ENCODE measurements at places on chromosomes 6 and 20.
A peak's percentile ranks its signal among the peaks of the same experiment; 100 is the strongest.

DNA sequence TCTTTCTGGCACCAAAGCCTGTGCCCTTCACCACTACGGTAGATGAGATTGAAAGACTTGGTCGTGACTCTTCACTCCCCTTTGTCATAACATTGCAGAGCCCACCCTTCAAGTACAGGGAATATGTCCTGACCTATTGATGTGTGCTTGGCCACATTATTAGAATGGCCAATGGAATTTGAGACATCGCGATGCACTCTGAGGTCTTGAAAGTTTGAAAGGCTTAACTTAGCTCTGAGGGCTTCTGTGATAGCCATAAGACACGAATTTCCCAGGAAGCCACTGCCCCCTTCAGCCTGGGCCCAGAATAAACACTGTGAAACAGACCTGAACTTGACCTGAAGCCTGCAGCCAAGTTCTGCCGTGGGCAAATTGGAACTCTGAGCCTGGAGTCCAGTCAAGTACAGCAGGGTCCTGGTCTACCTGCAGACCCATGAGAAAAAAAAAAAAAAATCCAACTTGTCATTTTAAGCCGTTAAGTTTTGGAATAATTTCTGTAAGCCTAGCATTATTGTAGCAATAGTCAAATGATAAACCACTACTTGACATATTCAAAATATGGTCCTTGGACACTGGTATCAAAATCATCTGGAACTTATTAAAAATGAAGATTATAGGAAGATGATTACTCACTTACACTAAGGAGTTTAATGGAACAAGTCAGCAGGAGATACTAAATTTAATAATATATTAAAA is 36.9 kb upstream of the TRAF3IP2 start:
- no peak overlapping the region for H3K27ac ChIP-seq
- no peaks in the 10 kb centered on the region for H3K4me1 ChIP-seq
- no peaks in the 10 kb centered on the region for H3K36me3 ChIP-seq

DNA sequence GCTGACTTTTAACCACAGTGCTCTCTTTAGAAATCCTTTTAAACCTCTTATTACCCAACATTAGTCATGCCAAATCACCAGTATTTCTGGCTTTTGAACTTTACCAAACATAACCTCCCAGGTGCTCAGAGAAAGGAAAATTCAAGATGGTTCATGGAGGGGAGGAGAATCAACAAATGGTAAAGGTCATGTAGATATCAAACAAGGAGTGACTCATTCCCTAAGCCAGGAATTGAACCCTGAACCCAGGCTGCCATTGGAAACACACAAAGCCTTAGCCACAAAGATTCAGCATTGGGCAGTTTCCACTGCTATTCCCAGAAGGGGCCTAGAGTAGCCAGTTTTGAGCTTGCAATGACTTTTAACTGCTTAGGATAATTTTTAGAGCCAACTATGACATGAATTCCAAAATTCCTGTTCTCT is 21.6 kb upstream of the ENTPD6 start:
- H3K4me1 ChIP-seq: peaks cover 13% of the 10 kb centered on the region
- H3K4me3 ChIP-seq: no peak overlapping the region

DNA sequence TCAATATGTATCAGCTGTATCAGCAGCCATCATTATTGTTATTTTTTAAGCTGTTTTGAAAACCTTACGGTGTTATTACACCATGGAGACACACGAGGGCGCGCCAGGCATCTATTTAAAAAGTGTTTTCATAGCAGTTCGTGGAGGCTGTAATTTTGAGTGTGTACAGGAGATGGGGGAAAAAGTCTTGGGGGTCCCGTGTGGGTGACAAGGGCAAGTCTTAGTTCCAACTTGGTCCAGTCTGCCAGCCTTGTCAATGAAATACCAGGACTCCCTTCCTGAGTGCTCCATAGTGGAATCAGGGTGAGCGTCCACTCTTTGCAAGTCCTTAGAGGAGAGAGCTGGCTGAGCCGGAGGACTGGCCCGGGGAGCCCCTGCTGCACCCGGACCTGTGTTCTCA is 43.3 kb downstream of the SLC2A10 start:
- DNase-seq: peak; percentile 61
- no peaks in the 10 kb centered on the region for H3K4me1 ChIP-seq
- H3K36me3 ChIP-seq: no peaks in the 10 kb centered on the region
- no peak overlapping the region for H3K27ac ChIP-seq

GRCh38 chr6:144574796-144575195 is 289.7 kb downstream of the UTRN start:
- no peak overlapping the region for H3K4me3 ChIP-seq
- no peak overlapping the region for H3K27ac ChIP-seq
- no peaks in the 10 kb centered on the region for H3K4me1 ChIP-seq
- no peak for DNase-seq
- no peaks in the 10 kb centered on the region for H3K27me3 ChIP-seq
- H3K36me3 ChIP-seq: peaks cover 5% of the 10 kb centered on the region

- no peaks in the 10 kb centered on the region for H3K27me3 ChIP-seq
- no peaks in the 10 kb centered on the region for H3K36me3 ChIP-seq
- DNase-seq: no peak
- no peaks in the 10 kb centered on the region for H3K4me1 ChIP-seq
- H3K27ac ChIP-seq: no peak overlapping the region
- no peak overlapping the region for H3K4me3 ChIP-seq
Measured at GRCh38 chr6:124008000-124008987, 204.6 kb downstream of the NKAIN2 start.

GRCh38 chr20:51583073-51583472 is 40.6 kb upstream of the NFATC2 start:
- no peak for DNase-seq
- H3K4me3 ChIP-seq: no peak overlapping the region
- no peak overlapping the region for H3K27ac ChIP-seq
- no peaks in the 10 kb centered on the region for H3K4me1 ChIP-seq
- H3K27me3 ChIP-seq: no peaks in the 10 kb centered on the region
- H3K36me3 ChIP-seq: no peaks in the 10 kb centered on the region

GRCh38 chr6:169115632-169116031 is 138.0 kb downstream of the THBS2 start:
- no peaks in the 10 kb centered on the region for H3K36me3 ChIP-seq
- H3K4me3 ChIP-seq: no peak overlapping the region
- H3K4me1 ChIP-seq: no peaks in the 10 kb centered on the region
- DNase-seq: no peak
- H3K27ac ChIP-seq: no peak overlapping the region

DNA sequence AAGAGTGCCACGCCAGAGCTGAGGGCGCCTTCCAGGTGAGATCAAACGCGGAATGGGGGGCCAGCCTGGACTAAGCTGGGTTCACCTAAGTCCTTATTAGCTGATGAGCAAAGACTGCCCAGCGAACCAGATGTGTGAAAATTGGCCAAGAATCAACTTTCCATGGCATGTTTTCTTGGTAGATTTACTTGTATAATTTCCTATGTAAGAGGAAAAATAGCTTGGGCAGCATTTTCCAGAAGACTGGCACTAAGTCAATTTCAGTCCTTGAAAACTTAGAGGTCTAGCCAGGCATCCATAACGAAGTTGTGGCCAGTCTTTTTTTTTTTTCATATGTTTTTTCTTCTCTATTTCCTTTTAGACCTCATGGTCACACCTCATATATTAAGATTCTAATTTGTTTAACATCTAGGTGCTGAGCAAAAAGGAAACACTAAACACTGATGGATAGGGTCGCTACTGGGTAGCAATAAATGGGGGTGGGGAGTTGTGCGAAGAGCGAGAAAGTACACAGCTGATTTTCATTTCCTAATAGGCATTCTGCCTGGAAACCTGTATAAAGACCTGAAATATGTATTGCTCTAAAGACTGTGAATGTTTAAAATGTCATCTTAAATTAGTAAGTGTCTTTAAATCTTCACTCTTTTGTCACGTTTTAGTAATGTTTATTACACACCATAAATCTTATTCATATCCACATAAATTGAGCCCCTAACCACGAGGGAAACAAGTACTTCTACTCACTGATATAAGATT is 188.8 kb downstream of the CD83 start:
- no peaks in the 10 kb centered on the region for H3K4me1 ChIP-seq
- H3K27ac ChIP-seq: no peak overlapping the region
- DNase-seq: no peak

- H3K4me3 ChIP-seq: no peak overlapping the region
- H3K36me3 ChIP-seq: no peaks in the 10 kb centered on the region
- peak overlapping the region; percentile 77 for H3K27ac ChIP-seq
- no peak for DNase-seq
- H3K4me1 ChIP-seq: peaks cover 12% of the 10 kb centered on the region
Measured at GRCh38 chr6:42100029-42100901, 42.2 kb downstream of the C6orf132 start.

GRCh38 chr6:83927470-83927869 is 68.0 kb downstream of the CYB5R4 start:
- H3K36me3 ChIP-seq: no peaks in the 10 kb centered on the region
- no peak overlapping the region for H3K4me3 ChIP-seq
- no peaks in the 10 kb centered on the region for H3K4me1 ChIP-seq
- H3K27me3 ChIP-seq: no peaks in the 10 kb centered on the region
- no peak overlapping the region for H3K27ac ChIP-seq
- no peak for DNase-seq

DNA sequence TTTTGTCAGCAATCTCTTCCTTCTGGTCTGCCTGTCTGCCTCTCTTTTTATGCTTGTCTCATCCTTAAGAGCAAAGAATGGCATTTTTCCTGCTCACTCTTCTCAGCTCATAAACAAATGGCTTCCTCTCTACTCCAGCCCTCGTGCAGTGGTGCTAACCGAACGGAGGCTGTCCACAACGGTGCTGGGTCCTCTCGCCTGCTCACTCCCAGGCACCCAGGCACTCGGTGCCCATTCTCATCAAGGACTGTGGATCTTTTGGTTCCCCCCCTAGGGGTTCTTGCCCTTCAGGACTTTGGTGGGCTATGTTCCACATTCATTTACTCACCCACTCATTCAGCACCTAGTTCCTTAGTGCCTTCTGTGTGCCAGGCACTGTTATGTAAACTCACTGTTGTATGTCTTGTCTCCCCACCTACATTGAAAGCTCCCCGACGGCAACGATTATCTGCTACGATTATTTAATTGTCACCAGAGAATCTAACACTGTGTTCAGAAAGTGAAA is 113.9 kb downstream of the FYN start:
- H3K36me3 ChIP-seq: no peaks in the 10 kb centered on the region
- no peak for DNase-seq
- peak overlapping the region; percentile 44 for H3K4me3 ChIP-seq
- no peaks in the 10 kb centered on the region for H3K27me3 ChIP-seq

DNA sequence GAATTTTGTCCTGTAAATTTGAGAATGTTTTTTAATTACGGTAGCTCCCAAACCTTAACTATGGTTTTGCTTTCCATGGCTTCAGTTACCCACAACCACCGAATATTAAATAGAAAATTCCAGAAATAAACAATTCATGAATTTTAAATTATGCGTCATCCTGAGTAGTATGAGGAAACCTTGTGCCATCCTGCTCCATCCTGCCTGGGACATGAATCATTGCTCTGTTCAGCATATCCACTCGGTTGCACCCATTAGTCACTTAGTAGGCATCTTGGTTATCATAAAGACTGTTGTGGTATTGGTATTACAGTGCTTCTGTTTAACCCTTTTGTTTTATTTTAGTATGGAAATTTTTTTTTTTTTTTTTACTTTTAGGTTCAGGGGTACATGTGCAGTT is 39.7 kb downstream of the KCNS1 start:
- no peaks in the 10 kb centered on the region for H3K27me3 ChIP-seq
- DNase-seq: no peak
- H3K4me3 ChIP-seq: no peak overlapping the region

DNA sequence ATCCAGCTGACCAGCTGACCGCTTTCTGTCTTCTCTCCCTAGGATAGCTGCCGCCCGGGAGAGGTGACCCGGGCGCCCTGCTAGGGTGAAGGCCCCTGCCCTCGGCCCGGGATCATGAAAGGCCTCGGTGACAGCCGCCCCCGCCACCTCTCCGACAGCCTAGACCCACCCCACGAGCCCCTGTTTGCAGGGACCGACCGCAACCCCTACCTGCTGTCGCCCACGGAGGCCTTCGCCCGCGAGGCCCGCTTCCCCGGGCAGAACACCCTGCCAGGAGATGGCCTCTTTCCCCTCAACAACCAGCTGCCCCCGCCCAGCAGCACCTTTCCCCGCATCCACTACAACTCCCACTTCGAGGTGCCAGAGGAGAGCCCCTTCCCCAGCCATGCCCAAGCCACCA is 109.7 kb upstream of the MYL9 start:
- no peak for DNase-seq
- no peaks in the 10 kb centered on the region for H3K4me1 ChIP-seq
- no peak overlapping the region for H3K27ac ChIP-seq

DNA sequence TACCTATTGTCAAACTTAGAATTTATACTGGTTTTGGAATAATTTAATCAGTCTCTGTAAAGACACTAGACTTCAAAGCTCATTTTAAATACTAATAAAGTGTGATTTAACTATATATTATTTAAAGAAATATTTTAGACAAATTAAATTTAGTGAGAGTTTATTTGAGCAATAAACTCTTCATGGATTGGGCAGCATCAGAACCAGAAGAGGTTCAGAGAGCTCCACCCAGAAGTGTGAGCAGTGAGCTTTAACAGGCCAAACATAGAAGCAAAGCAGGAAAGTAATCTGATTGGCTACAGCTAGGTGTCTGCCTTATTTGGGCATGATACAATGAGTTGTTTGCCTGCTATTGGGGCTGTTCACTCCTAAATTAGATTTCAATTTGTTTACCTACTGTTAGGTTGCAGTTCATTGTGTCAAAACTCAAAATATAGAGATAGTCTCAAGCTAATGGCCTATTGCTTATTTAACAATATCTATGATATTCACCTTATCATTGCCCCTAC is 355.1 kb upstream of the RNF217 start:
- no peaks in the 10 kb centered on the region for H3K4me1 ChIP-seq
- no peak overlapping the region for H3K27ac ChIP-seq
- no peak overlapping the region for H3K4me3 ChIP-seq
- no peaks in the 10 kb centered on the region for H3K27me3 ChIP-seq

DNA sequence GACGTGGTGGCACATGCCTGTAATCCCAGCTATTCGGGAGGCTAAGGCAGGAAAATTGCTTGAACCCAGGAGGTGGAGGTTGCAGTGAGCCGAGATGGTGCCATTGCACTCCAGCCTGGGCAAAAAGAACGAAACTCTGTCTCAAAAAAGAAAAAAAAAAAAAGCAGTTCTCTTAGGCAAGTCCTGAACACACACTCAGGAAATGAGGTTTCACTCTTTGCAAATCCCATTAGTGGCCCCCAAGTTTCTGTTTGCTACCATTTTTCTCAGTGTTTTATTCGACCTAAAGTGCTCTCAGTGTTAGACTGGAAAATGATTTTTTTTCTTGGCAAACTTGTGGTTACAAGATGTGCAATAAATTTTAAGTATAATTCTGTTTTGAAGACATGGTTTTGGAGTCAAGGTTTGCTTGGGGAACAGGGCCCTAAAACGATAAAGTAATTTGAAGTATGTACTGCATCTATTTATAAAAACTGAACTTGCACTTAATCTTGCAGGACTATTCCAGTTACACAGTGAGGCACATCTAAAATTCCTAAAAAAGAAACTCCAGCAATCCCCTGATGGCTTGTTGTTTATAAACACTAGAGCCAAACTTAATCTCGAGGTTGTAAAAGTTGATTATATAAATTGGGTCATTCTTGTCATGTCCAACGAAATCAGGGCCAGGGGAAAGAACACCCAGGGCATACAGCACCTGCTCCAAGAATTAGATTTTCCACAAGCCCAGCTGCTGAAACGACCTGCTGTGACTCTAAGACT is 42.6 kb downstream of the MAP1LC3A start:
- H3K36me3 ChIP-seq: no peaks in the 10 kb centered on the region
- no peaks in the 10 kb centered on the region for H3K4me1 ChIP-seq

- H3K4me1 ChIP-seq: no peaks in the 10 kb centered on the region
- H3K27ac ChIP-seq: no peak overlapping the region
- no peaks in the 10 kb centered on the region for H3K27me3 ChIP-seq
- H3K4me3 ChIP-seq: no peak overlapping the region
- H3K36me3 ChIP-seq: no peaks in the 10 kb centered on the region
Measured at GRCh38 chr20:34075647-34076046, 36.4 kb downstream of the EIF2S2 start.

All from breast epithelium (tissue), 4 donors.